ENCODE measurements at places on chromosomes 3 and 15.

- DNase-seq = no peak
These were observed 96.3 kb downstream of the TPRG1 start for GRCh38 chr3:189267981-189268613.

DNA sequence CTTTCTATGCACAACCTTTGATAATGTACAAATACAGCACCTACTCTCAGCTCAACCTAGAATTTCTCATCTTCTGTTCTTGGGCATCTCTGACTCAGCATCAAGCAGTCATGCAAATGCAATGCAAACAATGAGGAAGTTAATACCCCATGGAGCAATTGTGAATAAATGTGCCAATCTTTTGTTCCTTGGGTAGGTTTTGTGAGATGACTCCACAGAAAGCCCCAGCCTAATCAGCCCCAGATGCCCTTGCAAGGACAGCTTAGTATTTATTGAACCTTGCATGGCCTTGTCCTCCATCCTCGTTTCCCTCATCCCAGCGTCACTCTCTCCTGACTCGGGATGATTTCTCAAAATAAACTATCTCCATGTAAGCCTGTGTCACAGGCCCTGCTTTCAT, 494.7 kb upstream of the NECTIN3 start:
- DNase-seq = no peak

DNA sequence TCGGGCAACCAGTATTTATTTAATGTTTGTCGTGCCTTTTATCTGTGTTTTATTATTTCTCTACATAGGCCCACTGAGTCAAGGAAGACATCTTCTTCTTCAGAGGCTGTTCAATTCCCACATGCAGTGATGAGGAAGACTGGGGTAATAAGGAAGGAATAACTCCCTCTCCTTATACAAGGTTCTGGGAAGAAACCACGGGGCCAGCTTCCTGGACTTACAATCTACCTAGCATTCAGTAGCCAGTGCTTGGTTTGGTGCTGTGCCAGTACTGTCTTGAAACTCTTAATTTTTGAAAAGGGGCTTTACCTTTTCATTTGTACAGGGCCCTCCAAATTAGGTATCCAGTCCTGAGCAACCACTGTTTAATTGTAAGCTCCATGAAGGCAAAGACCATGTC, 51.2 kb downstream of the SRGAP3 start:
- no peak for DNase-seq

DNA sequence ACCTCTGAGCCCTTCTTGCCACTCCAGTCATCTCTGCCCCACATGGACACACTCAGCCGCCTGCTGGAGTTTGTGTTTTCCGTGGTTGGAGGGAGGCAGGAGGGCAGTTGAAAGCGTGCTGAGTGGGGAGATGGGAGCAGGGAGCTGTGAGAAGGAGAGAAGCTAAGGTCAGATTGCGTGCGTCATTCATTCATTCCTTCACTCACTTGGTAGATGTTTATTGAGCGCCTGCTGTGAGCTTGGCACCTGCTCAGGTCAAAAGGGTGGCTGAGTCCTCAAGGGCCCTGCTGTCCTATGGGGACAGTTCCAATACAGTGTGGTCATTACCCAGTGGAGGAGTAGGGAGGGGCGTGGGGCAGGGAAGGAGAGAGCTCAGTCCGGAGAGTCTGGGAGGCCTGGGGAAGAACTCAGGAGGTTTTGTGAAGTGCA, 23.5 kb downstream of the LIMD1 start:
- DNase-seq = no peak

DNA sequence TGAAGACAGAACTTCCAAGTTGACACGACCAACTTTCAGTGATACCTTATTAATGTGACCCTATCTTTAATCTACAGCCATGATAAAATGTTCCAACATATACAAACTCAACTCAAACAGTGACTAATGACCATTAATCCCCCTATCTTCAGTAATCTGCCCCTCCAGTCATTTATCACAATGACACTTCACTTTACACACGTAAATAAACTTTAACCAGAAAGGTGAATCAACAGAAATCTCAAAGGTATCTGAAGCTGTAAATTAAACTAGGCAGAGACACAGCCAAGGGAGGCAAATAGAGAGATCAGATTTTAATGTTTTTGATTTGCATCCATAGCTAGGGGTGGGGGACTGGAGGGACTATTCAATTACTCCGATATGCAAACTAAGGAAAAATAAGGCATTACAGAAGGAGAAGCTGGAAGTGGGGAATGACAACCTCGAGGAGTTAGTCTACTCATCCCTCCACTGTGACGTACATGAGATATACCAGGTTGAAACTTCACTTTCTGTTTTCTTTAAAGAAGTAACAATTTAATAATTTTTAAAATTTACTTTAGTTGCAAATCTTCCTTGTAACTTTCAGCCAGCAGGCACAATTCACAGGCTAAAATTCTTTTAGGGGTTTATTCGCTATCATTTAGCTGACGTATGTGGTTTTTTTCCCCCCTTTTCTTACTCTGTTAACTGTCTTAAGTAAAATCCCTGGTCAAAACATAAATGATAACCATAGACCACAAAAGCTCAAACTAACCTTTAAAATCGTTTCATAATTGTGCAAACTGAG, 751.0 kb downstream of the ROBO1 start:
- no peak for DNase-seq

DNA sequence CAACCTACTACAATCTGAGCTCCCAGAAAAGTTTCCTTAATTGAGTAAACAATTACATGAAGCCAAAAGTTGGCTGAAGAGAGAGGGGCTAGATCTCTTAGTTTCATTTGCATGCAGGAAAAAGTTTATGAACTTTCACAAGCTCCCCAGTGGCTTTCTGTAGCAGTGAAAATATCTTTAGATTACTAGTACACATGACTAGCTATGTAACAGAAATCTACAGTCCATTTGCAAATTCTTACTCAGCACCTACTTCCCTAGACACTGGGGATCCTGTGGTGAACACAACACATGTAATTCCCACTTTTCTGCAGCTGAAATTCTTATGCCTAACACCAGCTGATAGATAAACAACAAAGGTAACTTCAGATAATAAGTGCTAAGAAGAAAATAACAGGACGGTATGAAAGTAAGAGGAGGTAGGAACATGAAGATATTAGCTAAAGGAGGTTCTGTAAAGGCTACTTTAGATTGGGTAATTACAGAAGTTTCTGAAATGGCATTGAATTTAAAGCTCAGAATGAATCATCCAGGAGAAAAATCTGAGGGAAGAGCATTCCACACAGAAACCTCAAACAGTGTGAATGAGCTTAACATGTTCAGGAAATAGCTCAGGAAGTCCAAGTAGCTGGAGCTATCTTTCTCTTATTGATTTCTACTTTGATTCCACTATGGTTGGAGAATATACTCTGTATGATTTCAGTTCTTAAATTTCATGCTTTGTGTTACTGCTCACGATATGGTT, 204.8 kb downstream of the MAGI1 start:
- DNase-seq = no peak

Data from hematopoietic multipotent progenitor cell treated with erythropoietin and hydrocortisone succinate and interleukin-3 and kit ligand, for 15 days (in vitro differentiated cells).